IMR-90 (cell line): ENCODE measurements at places on chromosomes 4 and X. TPM values are rescaled to one million over a fixed set of nuclear protein-coding genes. Genes with fewer than 3 reads are reported as not detected.

Gene GLRA2
- not detected in 2 replicates for total RNA-seq

Gene SLIT2
- total RNA-seq, result 13.6 and 18.1 TPM in 2 replicates

Gene VCX3B
- total RNA-seq, result not detected in 2 replicates

Gene PLP1
- total RNA-seq, result 0.18 and 0.28 TPM in 2 replicates

Gene EFNB1
- total RNA-seq, result 17.8 and 17.9 TPM in 2 replicates

Gene NOA1
- total RNA-seq, result 9.7 and 10.4 TPM in 2 replicates

Gene PHKA2
- 9.4 and 10.0 TPM in 2 replicates for total RNA-seq

Gene STPG2
- total RNA-seq, result not detected in 2 replicates
